Fibroblast of villous mesenchyme (primary cell): ENCODE measurements at places on chromosomes 3 and 15. TPM values are rescaled to one million over a fixed set of nuclear protein-coding genes. Genes with fewer than 3 reads are reported as not detected.

DNA sequence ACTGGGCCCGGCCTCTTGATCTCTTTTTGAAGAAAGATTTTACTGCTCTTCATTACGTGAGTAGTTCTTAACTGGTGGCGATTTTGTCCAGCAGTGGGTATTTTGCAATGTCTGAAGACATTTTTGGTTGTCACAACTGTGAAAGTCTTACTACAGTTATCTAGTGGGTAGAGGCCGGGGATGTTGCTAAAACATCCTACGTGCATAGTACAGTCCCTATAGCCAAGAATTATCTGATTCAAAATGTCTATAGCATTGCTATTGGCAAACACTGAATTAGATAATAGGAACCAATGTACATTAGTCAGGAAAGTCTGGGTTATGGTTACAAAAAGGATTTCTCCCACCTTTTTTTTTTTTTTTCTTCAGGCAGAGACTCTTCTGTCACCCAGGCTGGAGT, 38.1 kb downstream of the FOXL2 start:
- no peak for DNase-seq

DNA sequence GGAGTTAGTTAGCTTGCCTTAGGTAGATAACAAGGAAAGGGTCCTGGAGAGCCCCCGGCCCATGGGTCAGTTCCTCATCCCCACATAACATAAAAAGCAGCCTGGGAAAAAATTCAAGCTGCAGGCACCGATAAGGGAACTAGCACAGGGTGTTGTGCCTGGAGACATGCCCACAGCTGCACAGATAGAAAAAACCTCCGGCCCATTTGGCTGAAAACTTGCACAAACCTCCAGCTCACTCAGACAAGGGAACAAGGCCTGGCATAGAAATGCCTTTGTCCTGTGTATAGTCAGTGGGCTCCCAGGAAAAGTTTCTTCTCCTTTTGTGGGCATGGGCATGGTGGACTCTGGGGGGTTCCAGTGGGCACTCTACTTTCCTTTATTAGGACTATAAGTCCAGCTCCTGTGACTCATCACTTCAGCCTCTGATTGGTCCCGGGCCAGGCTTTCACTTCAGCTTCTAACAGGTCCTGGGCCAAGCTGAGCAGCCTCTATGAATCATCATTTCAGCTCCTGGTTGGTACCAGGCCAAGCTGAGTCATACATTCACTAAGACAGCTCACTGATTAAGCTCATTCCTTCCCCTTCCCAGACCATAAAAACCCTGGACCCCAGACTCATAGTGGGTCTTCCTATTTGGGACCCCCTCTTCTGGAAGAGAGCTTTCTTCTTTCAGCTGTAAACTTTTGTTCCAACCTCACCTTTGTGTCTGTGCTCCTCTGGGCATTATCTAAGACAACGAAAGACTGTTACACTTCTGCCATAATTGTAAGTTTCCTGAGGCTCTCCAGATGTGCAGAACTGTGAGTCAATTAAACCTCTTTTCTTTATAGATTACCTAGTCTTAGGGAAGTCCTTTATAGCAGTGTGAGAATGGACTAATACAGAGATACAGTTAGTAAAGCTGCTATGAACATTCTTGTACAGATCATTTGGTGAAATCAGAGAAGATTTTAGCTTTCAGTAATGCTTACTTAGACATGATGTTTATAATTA, 348.0 kb upstream of the DPPA4 start:
- DNase-seq = peak; percentile 91

DNA sequence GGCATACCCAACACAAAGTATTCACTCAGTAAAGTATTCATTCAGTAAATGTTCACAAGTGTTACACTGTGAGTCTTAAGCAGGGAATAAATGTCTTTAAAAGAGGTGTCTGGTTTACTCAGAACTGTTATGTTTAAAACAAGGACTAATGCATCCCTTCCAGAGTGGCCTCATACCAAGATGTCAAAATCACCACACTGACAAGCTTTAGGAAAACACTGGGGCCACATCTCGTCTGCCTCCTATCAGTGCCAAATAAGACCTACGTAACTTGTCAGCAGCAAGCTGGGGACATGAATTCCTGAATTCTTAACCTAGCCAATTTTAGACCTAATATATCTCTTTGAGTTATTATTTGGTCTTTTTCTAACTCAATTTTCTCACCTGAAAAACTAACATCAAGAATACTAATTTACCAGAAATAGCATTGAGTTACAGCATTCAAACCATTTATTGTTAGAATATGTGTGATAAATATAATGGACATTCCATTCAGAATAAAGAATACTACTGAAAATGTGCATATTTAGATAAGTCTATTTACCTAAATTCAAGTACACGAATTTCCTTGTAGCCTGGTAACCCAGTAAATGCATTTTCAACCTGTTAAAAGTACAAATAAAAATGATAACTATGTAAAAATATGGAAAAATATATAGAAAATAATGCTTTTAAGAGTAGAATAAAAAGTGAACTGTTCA, 51.3 kb downstream of the IMPG2 start:
- DNase-seq = no peak

- DNase-seq = peak; percentile 48
Observed at GRCh38 chr15:100198442-100198841, 143.3 kb downstream of the ADAMTS17 start.

Gene RASL12
- total RNA-seq = under 0.01 and 2.9 TPM in 2 replicates

GRCh38 chr15:68640791-68641331, 62.1 kb downstream of the CORO2B start:
- no peak for DNase-seq

Gene LIPH
- under 0.01 TPM in 2 replicates for total RNA-seq

DNA sequence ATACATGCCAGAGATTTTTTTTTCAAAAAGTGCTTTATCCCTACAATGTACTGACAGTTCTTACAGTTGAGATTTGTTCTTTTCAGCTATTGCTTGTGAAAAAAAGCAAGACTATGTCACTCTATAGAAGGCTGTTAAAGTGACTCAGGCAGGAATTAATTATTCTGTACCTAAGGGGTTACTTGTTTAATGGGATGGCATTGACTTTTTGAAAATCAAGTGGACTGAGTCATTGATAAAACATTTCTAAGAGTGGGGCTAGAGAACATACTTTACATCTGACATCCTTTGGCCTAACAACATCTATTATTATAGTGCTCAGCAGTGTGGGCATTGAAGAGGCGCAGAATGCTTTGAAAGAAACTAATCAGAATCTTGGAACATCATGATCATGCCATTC, 34.3 kb downstream of the INTS14 start:
- peak; percentile 16 for DNase-seq
